ENCODE measurements at places on chromosomes 2 and 18.
A peak's percentile ranks its signal among the peaks of the same experiment; 100 is the strongest.

DNA sequence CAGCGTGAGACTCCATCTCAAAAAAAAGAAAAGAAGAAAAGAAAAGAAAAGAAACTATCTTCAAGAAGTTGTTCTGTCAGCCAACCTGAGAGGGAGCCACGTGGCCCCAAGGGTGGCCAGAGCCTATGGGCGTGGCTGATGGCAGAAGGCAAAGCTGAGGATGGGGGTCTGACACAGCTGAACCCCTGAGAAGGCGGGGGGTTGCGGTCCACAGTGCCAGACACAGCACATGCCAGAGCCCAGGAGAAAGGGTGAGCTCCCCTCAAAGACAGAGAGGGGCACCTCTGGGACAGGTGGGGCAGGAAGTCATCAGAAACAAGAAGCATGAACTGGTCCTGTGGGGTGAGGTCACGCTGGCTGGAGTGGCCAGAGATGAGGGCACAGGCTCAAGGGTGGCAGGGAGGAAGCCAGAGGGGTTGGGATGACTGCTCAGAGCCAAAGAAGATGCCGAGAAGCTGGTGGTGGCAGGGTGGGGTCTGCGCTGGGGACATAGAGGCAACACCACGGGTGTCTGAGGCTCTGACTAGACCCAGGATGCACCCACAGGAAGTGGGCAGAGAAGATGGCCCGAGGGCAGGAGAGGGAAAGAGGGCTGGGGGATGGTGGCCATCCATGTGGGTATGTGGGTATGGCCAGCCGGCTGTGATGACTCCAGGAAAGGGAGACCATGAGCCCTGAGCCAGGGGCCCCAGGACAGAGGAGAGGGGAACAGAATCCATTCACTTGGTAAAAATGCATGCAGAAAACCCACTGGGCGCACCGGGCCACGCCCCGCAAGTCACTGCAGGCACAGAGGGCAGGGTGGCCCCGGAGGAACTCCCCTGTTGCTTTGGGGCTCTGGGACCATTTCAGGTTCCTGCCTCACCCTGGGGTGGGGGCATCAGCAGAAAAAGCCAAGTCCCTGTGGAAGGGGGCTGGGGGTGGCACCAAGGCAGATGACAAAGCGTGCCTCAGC lies 8.4 kb downstream of the KIF1A start:
- no peak for DNase-seq

GRCh38 chr2:161170958-161171932 lies 11.0 kb downstream of the TANK start:
- DNase-seq: peak; percentile 10

GRCh38 chr2:8442833-8443486 lies 238.9 kb upstream of the ID2 start:
- DNase-seq: no peak

DNA sequence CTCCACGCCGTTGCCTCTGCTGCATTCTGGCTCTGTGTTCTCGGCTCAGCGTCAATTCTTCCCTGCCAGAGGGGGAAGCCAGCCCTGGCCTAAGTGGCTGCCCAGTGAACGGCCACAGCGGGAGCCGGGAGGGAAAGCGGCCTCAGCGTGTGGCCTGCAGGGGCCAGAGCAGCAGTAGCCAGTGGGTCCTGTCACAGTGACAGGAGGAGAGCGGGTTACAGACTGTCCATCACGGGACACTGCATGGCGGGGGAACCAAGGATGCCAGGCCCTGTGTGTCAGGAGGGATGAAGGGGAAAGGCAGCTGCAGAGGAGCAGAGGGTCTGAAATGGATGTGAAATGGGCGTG lies 39.7 kb downstream of the PDIA6 start:
- no peak for DNase-seq

DNA sequence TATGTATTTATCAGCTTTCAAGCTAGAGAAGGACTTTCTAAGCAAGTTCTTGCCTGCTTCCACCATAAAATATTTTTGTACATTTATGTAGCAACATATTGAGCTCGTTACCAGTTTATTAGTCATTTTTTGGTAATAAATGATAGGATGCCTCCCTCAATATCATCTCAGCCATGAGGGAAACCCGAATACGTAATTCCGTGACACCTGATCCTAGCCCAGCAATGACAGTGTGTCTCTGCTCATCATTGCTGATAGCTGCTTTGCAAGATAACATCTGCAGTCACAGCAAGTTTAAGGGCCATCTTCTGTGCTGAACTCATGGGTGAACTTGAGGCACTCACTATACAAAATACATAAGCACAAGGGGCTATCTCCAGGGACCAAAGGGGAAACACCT lies 62.2 kb downstream of the COL6A3 start:
- no peak for DNase-seq

DNA sequence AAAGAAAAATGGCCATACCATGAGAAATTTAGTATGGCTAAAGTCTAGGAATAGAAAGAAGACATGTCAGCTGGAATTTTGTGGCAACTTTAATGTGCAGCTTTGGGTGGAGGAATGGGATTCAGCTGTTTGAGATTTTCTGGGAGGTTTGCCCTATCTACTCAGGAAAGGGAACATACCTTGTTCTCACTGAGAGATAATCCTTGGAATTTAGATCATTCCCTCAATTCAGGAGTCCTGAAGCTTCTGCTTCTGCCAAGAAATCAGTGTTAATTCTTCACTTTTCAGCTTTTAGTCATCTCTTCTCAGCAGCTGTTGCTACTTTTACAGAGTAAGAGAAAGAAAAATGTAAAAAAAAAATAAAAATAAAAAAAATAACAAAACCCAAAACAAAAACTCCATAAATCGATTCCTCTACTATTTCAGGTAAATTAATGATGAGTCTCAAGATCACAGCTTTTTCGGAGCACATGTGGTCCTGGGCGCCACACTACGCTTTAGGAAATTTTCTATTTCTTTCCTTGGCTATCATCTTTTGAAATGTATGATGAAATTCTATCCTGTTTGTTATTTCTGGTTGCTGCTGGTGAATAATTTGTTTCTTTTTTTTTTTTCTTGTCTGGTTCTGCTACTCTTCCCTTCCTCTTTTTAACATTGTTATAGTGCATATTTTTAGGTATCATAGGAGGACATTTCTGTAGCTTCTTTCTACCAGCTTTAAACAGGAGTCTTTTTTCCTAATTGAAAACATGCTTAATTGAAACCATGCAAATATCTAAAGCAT lies 18.9 kb upstream of the BAZ2B start:
- peak; percentile 26 for DNase-seq

GRCh38 chr18:48777744-48778116 lies 173.0 kb downstream of the SMAD7 start:
- no peak for DNase-seq

GRCh38 chr2:233085037-233085838 lies 25.1 kb downstream of the INPP5D start:
- DNase-seq: no peak

Measured in AG08395 (cell line).